GOT3 (cell line): ENCODE measurements at places on chromosomes 7 and 10.

GRCh38 chr10:77289790-77290189 lies 347.8 kb downstream of the KCNMA1 start:
- no peak for DNase-seq

GRCh38 chr10:70118196-70118595 lies 14.4 kb downstream of the AIFM2 start:
- DNase-seq, result no peak

GRCh38 chr10:1186683-1186990 lies 130.5 kb downstream of the WDR37 start:
- no peak for DNase-seq

GRCh38 chr10:104037261-104037951 lies 48.3 kb downstream of the COL17A1 start:
- DNase-seq, result no peak

DNA sequence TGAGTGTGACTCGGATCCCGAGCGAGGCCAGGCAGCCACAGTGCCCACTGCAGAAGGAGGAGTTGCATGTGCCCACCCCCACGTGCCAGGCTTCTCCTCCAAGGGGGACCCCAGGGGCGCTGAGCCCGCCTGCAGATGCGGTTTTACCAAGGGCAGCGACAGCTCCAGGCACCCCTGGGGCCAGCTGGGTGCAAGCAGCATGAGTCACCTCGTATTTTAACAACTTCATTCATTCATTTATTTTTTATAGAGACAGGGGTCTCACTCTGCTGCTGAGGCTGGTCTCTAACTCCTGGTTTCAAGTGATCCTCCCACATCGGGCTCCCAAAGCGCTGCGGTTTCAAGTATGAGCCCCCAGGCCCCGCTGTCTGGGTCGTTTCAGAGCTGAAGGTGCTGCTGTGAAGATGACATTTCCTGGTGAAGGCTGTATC lies 1.3 kb upstream of the FOXL3 start:
- no peak for DNase-seq

GRCh38 chr7:95101422-95101821 lies 194.0 kb downstream of the PPP1R9A start:
- DNase-seq, result no peak

- DNase-seq, result no peak
Measured at GRCh38 chr7:70037171-70037933, 439.1 kb downstream of the AUTS2 start.

- DNase-seq, result no peak
Measured at GRCh38 chr10:14312014-14312413, 18.7 kb downstream of the FRMD4A start.

DNA sequence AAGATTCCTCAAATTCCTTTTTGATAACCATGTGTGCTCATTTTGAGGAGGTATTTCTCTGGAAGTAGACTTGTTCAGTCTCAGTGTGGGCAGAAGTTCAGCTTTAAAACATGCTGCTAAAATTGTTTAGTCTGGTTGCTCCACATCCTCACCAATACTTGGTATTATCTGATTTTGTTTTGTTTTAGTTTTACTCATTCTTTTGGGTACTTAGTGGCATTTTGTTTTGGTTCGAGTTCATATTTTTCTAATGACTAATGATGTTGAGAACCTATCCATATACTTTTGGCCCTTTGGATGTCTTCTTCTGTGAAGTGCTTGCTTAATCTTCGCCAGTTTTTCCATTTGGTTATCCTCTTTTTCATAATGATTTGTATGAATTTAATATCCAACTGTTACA lies 694.2 kb upstream of the FZD8 start:
- DNase-seq, result no peak

GRCh38 chr10:7205656-7206055 lies 205.2 kb downstream of the SFMBT2 start:
- no peak for DNase-seq

DNA sequence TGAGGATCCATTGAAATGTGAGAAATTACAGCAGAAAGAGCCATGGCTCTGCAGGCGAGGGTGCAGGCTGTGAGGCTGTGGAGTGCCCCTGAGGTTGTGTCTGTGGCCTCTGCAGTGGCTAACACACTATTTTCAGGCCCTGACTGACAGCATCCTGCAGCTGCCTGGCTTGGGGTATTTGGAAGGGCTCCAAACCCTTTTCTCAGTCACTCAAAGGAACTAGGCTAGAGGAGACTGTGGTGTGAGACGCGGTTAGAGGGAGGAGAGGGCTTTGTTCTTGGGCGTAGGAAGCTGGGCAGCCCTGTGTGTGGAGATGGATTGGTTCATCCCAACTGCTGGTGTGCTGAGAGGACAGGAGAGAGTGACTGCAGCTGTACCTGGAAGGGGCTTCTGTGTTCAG lies 134.9 kb downstream of the RAMP3 start:
- no peak for DNase-seq

GRCh38 chr7:88449410-88449809 lies 142.7 kb upstream of the STEAP4 start:
- no peak for DNase-seq

GRCh38 chr10:33139181-33139646 lies 181.2 kb upstream of the ITGB1 start:
- DNase-seq, result no peak

GRCh38 chr7:48053736-48054135 lies 18.4 kb downstream of the C7orf57 start:
- no peak for DNase-seq

DNA sequence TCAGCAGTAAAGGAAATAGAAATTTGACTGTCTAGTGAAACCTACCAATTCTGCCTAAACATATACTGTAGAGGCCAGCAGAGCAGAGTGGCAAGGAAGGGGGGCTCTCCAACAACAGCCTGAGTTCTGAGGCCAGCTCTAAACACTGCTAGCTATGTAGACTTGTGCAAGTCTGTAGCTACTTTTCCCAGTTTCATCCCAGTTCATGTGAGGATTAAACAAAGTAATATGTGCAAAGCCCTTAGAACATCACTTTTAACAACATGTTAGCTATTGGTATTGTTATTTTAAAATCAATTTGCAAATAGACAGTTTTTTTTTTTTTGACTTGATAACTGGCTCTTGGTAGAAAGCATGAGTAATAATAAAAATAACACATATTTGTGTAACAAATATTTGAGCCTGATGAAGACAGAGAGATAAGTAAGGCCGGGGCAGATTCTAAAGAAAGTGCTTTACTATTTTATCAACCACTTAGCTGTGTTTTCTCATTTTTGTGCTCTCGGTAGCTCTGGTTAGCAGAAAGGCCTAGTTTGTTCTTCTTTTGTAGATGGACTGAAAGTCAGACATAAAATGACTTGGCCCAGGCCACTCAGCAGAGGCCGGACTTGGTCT lies 9.3 kb downstream of the CHST12 start:
- DNase-seq, result no peak

DNA sequence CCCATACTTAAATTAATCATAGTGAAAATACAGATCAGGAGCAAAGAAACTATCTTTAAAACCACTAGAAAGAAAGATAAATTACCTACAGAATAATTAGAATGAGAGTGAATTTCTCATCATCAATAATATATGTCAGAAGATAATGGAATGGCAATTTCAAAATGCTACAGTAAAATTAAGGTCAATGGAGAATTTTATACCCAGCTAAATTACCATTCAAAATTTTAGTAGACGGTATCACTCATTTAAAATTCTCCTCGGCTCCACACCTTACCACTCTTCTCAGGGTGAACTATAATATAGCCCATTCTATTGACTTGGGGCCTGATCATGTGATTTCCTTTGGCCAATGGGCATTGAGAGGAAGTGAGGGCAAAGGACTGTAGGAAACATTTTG lies 192.5 kb upstream of the TCERG1L start:
- DNase-seq, result no peak

- DNase-seq, result no peak
Measured at GRCh38 chr10:90751107-90751997, 106.5 kb downstream of the HTR7 start.

- DNase-seq, result no peak
Measured at GRCh38 chr10:88165849-88166271, 302.4 kb downstream of the PTEN start.

DNA sequence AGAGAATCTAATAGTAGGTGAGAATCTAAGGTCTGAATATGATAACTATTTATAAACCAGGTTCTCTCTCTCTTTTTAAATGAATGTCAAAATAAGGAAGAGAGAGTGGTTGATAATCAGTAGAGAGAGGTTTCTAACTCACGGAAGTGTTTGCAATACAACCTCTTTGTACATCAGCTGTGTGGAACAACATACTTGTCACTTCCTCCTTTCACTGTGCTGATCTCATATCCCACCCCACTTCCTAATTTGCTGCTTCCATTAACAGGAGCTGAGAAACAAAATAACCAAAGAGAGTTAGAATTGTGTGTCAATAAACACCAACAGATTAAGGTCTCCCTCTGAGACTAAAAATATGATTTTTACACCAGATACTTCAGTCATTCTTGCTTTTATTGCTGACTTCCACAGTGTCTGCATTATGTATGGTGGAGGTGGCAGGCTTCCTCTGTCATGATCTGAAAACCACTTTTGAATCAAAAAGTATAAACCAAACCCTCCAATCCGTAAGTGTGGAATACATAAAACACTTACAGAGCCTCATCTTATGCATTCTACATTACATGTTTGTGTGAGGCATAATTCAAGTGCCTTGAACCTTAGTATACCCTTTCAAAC lies 25.0 kb downstream of the CACUL1 start:
- no peak for DNase-seq

DNA sequence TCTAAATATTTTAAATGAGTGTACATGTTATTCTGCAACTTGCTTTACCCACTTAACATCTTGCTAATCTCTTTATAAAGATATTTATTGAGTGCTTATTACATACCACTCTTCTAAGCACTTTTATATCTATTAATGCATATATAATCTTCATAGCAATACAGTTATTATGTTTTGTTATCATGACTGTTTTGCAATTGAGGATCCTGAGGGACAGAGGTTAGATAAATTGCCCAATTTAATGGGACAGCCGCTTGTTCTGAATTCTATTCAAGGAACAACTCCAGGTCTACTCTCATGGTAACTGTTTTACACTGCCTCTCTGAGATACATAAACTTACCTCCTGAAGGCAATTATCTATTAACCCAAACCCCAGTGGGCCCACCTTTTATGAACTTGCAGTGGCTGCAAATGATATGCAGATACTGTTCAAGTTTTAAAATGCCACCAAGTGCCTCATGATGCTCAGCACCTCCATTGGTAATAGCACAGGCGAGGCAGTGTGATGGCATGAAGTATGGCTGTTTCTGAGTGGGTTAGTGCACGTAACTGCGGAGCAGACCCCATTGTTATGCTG lies 60.5 kb downstream of the PON1 start:
- DNase-seq, result no peak

GRCh38 chr7:110156511-110156910 lies 934.4 kb upstream of the LRRN3 start:
- DNase-seq, result no peak

- no peak for DNase-seq
Measured at GRCh38 chr10:87775766-87776165, 42.3 kb downstream of the ATAD1 start.

DNA sequence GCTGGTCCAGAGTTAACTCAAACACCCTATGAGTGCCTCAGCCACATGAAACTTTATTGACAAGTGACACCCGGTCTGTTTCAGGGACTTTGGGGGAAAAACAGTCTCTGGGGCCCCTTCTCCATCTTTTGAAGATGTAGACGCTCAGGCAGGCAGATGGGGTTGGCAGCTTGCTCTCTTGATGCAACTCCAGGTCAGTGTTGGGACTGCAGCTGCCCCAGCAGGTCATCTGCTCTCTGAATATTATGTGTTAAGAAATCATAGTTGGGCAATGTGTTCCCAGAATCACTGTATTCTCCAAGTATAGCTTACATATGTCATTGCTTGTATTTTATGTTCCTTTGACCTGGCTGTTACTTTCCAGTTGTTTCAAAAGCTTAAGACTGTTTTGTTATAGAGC lies 544.9 kb upstream of the MGMT start:
- no peak for DNase-seq

GRCh38 chr7:89133357-89133756 lies 337.8 kb upstream of the TEX47 start:
- DNase-seq, result no peak

- no peak for DNase-seq
Measured at GRCh38 chr7:37462138-37462537, 13.5 kb upstream of the ELMO1 start.

GRCh38 chr10:91420868-91421267 lies 10.7 kb downstream of the HECTD2 start:
- DNase-seq, result no peak
